ENCODE measurements at places on chromosomes 3 and 15. TPM values are rescaled to one million over a fixed set of nuclear protein-coding genes. Genes with fewer than 3 reads are reported as not detected.

- DNase-seq = no peak
- H3K27ac ChIP-seq = no peak overlapping the region
- no peak overlapping the region for H3K4me3 ChIP-seq
These were observed 43.7 kb upstream of the ROPN1 start for GRCh38 chr3:124035463-124036121.

GRCh38 chr3:12743583-12743982 is 15.5 kb downstream of the TMEM40 start:
- no peaks in the 10 kb centered on the region for H3K4me1 ChIP-seq
- H3K4me3 ChIP-seq = no peak overlapping the region
- H3K27ac ChIP-seq = no peak overlapping the region
- H3K27me3 ChIP-seq = no peaks in the 10 kb centered on the region
- no peaks in the 10 kb centered on the region for H3K36me3 ChIP-seq

- no peaks in the 10 kb centered on the region for H3K36me3 ChIP-seq
- no peak for DNase-seq
- H3K4me3 ChIP-seq = no peak overlapping the region
- no peaks in the 10 kb centered on the region for H3K4me1 ChIP-seq
These were observed 92.6 kb downstream of the CHDH start for GRCh38 chr3:53753518-53754183.

GRCh38 chr3:56467108-56467507 is 1.2 kb downstream of the ERC2 start:
- peak overlapping the region; percentile 61 for H3K4me3 ChIP-seq
- H3K4me1 ChIP-seq = no peaks in the 10 kb centered on the region
- peaks cover 31% of the 10 kb centered on the region for H3K27me3 ChIP-seq

DNA sequence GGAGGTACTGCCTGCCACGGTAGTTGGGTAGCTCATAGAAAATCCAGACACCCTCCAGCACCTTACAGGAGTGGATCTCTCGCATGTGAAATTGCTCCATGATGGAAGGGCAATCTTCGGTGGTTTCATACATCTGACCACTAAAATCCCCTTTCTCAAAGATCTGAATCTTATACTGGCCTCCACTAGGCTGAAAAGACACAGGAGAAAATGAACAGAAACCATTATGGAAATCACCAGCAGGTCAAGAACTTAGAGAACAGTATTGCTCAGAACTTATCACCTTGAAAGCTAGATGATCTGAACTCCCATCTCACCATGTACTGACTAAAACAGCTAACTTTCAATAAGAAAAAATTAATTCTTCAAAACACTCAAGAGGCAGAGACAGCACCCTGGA is 5.4 kb downstream of the CRYGS start:
- H3K27me3 ChIP-seq = no peaks in the 10 kb centered on the region
- H3K27ac ChIP-seq = no peak overlapping the region
- no peak overlapping the region for H3K4me3 ChIP-seq
- no peaks in the 10 kb centered on the region for H3K36me3 ChIP-seq

GRCh38 chr3:41204369-41204768 is 5.1 kb downstream of the CTNNB1 start:
- no peak for DNase-seq
- H3K4me3 ChIP-seq = no peak overlapping the region
- peaks cover 27% of the 10 kb centered on the region for H3K4me1 ChIP-seq
- H3K27me3 ChIP-seq = no peaks in the 10 kb centered on the region

DNA sequence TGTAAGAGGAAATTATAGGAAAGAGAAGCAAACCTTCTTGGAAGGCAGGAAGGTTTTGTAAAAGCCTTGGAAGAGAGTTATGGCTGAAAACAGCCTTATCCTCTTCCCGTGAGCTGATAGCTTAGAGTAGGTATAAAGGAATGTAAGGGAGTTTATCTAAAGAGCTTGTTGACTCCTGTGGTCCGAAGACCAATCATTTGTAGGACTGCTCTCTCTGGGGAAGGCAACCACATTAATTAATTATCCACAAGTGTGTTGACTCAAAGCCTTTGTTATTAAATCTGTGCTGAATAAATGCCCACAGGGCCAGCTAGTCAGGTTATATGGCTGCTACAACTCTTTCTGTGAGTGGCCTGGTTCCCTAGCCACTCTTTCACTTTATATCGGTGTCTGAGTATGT is 452.1 kb upstream of the RASGRP1 start:
- H3K27me3 ChIP-seq = no peaks in the 10 kb centered on the region
- no peak overlapping the region for H3K4me3 ChIP-seq
- DNase-seq = no peak
- no peaks in the 10 kb centered on the region for H3K36me3 ChIP-seq

- DNase-seq = no peak
- peaks cover 15% of the 10 kb centered on the region for H3K4me1 ChIP-seq
- H3K36me3 ChIP-seq = no peaks in the 10 kb centered on the region
- no peak overlapping the region for H3K27ac ChIP-seq
- no peak overlapping the region for H3K4me3 ChIP-seq
These were observed 41.7 kb downstream of the RAB27A start for GRCh38 chr15:55247766-55248427.

DNA sequence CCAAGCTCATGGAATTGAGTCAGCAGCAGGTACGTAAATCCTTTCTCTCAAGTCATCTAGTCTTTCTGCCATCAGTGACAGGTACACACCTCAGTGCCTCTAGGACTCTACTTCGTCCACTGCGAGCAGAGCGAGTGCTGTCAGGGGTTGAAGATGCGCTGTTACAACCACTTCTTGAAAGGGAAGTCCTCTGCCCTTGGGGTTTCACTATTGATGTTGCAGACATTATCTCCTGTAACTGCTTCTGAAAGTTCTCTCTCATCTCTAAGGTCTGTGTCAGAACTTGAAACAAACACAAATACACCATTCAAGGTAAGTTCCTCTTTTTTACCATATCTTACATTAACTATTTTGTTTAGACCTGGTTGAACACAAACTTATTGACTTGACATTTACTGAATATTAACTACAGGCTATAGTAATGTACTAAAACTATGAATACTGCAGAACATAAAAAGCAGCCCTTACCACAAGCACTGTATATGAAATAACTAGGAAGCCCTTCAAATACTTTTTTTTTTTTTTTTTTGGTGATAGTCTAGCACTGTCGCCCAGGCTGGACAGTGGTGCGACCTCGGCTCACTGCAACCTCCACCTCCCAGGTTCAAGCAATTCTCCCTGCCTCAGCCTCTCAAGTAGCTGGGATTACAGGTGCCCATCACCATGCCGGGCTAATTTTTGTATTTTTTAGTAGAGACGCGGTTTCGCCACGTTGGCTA is 41.5 kb downstream of the TOPBP1 start:
- no peak overlapping the region for H3K27ac ChIP-seq
- no peak overlapping the region for H3K4me3 ChIP-seq
- no peaks in the 10 kb centered on the region for H3K27me3 ChIP-seq
- H3K4me1 ChIP-seq = no peaks in the 10 kb centered on the region

GRCh38 chr15:92161039-92161670 is 232.5 kb upstream of the ST8SIA2 start:
- DNase-seq = no peak
- H3K4me1 ChIP-seq = no peaks in the 10 kb centered on the region
- no peaks in the 10 kb centered on the region for H3K36me3 ChIP-seq
- H3K4me3 ChIP-seq = no peak overlapping the region

DNA sequence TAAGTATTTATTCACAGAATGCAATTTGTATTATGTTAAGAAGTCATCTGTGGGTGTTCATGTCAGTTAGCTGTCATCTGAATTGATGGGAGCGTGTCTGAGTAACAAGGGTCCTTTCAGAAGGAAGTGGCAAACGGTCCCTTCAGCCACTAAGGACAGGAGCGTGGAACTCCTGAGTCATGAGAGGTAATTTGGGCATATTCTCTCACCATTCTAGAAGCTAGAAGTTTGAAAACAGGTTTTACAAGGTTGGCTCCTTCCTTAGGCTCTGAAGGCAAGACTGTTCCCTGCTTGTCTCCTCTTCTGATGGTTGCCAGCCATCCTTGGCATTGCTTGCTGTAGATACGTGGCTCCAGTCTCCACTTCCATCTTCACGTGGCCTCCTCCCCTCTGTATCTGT is 19.7 kb downstream of the ABHD2 start:
- no peak overlapping the region for H3K4me3 ChIP-seq

DNA sequence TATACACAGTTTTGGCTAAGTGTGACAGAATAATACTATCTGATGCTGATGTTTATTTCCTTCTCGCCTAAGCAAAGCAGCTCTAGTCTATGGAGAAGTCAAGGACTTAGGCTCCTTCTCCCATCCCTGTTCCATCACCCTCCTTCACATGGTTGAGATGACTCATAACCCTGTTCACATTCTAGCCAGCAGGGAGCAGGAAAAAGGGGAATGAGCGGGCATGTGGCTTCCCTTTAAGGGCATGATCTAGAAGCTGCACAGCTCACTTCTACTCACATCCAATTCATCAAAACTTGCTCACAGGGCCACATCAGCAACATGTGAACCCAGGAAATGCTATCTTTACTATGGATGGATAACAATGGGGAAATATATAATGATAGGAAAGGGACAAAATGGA is 40.9 kb downstream of the CBLB start:
- H3K36me3 ChIP-seq = 0 out of 2 replicates have a peak, but pooled peaks cover 3% of the 10 kb centered on the region
- DNase-seq = peak; percentile 84
- H3K4me1 ChIP-seq = peaks cover 47% of the 10 kb centered on the region
- no peak overlapping the region for H3K4me3 ChIP-seq

GRCh38 chr3:71500696-71501095 is 82.8 kb downstream of the FOXP1 start:
- no peak overlapping the region for H3K4me3 ChIP-seq
- no peaks in the 10 kb centered on the region for H3K27me3 ChIP-seq
- no peak for DNase-seq
- H3K4me1 ChIP-seq = peaks cover 41% of the 10 kb centered on the region

GRCh38 chr3:181932039-181932438 is 220.3 kb downstream of the SOX2 start:
- no peaks in the 10 kb centered on the region for H3K36me3 ChIP-seq
- no peak overlapping the region for H3K4me3 ChIP-seq
- H3K27ac ChIP-seq = no peak overlapping the region
- no peaks in the 10 kb centered on the region for H3K4me1 ChIP-seq
- peaks cover 10% of the 10 kb centered on the region for H3K27me3 ChIP-seq

- no peak overlapping the region for H3K4me3 ChIP-seq
- H3K4me1 ChIP-seq = no peaks in the 10 kb centered on the region
- H3K27ac ChIP-seq = no peak overlapping the region
- no peaks in the 10 kb centered on the region for H3K27me3 ChIP-seq
- DNase-seq = no peak
These were observed 117.6 kb downstream of the FMN1 start for GRCh38 chr15:33076937-33077336.

- H3K27me3 ChIP-seq = no peaks in the 10 kb centered on the region
- peaks cover 19% of the 10 kb centered on the region for H3K4me1 ChIP-seq
- no peaks in the 10 kb centered on the region for H3K36me3 ChIP-seq
These were observed 23.7 kb downstream of the NEK10 start for GRCh38 chr3:27345493-27345892.

- DNase-seq = no peak
- H3K4me3 ChIP-seq = no peak overlapping the region
- no peaks in the 10 kb centered on the region for H3K36me3 ChIP-seq
- H3K27ac ChIP-seq = no peak overlapping the region
These were observed 90.1 kb downstream of the DUT start for GRCh38 chr15:48421362-48421761.

- peaks cover 28% of the 10 kb centered on the region for H3K27me3 ChIP-seq
- H3K36me3 ChIP-seq = no peaks in the 10 kb centered on the region
- no peak overlapping the region for H3K4me3 ChIP-seq
- DNase-seq = no peak
- no peak overlapping the region for H3K27ac ChIP-seq
These were observed 14.5 kb downstream of the PCSK6 start for GRCh38 chr15:101474983-101475382.

- H3K36me3 ChIP-seq = peaks cover 72% of the 10 kb centered on the region
- no peaks in the 10 kb centered on the region for H3K27me3 ChIP-seq
- peaks cover 44% of the 10 kb centered on the region for H3K4me1 ChIP-seq
- peak overlapping the region; percentile 26 for H3K27ac ChIP-seq
These were observed 8.6 kb downstream of the PKM start for GRCh38 chr15:72222393-72222792.

DNA sequence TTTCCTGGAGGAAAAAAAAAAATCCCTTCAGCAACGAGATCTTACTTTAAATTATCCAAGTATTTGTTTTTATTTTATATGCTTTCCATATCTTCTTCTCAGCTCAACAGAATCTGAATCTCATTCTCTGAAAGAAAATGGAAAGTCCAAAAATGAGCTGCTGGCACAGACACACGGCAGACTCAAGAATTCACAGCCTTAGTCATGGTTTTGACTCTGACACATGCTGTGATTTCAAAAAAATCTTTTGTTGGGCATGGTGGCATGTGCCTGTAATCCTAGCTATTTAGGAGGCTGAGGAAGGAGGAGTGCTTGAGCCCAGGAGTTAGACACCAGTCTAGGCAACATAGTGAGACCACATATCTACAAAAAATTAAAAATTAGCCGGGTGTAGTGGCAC is 565.0 kb downstream of the MAGI1 start:
- no peak overlapping the region for H3K4me3 ChIP-seq
- no peaks in the 10 kb centered on the region for H3K36me3 ChIP-seq
- H3K27ac ChIP-seq = no peak overlapping the region
- H3K27me3 ChIP-seq = no peaks in the 10 kb centered on the region
- peak; percentile 1 for DNase-seq

DNA sequence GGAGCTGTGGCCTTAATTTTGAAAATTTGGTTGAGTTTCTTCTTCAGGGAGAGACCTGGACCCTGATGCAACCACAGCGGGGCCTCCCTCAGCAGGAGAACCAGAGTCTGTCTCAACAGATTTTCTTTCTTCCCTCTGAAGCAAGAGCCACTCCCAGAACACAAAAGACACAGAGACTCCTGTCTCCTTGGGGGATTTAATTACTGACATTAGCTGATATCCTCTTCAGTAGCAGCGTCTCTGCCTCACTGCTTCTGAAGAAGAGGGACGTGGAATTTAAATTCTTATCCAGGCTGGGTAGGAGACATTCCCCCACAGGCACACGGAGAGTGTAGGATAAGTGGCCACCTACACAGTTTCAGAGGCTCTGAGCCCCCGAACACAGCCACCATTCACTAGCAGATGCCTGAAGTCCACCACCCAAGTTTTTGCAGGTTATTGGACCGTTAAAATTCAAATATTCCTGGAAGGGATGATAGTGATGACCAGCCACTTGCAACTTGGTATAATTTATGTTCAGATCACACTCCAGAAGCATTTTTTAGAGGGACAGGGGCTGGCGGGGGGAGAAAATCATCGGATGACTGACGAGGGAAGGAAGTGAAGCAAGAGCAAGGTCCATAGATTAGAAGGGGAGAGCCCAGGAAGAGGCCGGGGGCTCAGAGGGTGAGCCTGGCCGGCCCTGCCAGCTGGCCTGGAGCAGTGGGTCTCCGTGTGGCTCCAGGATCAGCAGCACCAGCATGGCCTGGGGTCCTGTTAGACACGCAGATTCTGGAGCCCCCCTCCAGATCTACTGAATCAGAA is 109.7 kb downstream of the BDH1 start:
- H3K36me3 ChIP-seq = no peaks in the 10 kb centered on the region
- H3K4me1 ChIP-seq = no peaks in the 10 kb centered on the region
- no peak overlapping the region for H3K27ac ChIP-seq
- H3K27me3 ChIP-seq = no peaks in the 10 kb centered on the region
- DNase-seq = no peak

- H3K27ac ChIP-seq = no peak overlapping the region
- peak; percentile 64 for DNase-seq
- H3K27me3 ChIP-seq = no peaks in the 10 kb centered on the region
- H3K4me3 ChIP-seq = no peak overlapping the region
- H3K4me1 ChIP-seq = peaks cover 13% of the 10 kb centered on the region
These were observed 17.1 kb downstream of the TJP1 start for GRCh38 chr15:29805043-29805707.

CSNK1G1 gene
- 9.8 TPM for total RNA-seq

ZBTB11 gene
- 27.6 TPM for total RNA-seq

HGD gene
- 0.11 TPM for total RNA-seq

SUCNR1 gene
- not detected for total RNA-seq

HAPLN3 gene
- 1.1 TPM for total RNA-seq

GMNC gene
- total RNA-seq = not detected

TSC22D2 gene
- 15.7 TPM for total RNA-seq

ARL13B gene
- 10.7 TPM for total RNA-seq

UTS2B gene
- not detected for total RNA-seq

DISP2 gene
- total RNA-seq = 0.87 TPM

MNS1 gene
- 4.3 TPM for total RNA-seq

All from PC-3 (cell line).